RWPE2 (cell line): ENCODE measurements at places on chromosomes 5 and 9.

DNA sequence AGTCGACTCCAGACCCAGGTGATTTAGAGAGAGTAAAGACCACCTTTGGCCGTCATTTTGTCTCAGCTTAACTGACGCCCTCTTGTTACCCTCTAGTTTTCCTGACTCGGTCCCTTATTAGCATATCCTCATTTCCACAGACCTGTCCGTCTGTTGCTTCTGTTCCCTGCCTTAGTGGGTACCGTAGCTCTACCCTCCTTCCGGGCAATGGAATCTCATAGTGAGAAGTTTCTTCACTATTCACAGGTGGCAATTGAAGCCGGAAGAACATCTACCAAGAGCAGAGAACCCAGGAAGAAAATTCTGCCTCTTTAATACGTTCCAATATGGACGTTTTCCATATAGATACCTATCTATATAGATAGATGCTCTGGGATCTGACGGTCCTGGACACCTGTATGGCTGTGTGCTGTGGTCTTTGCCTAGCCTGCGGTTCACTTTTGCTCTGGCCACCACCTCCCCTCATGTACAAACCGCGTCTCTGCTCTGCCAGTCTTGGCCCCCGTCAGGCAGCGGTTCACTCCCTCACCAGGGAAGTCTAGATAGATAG, 652 bp upstream of the TMEM161B start:
- H3K27me3 ChIP-seq: no peaks in the 10 kb centered on the region
- DNase-seq: no peak
- H3K27ac ChIP-seq: peak overlapping the region; percentile 47
- H3K36me3 ChIP-seq: peaks cover 43% of the 10 kb centered on the region

GRCh38 chr9:19138084-19138483, 10.8 kb upstream of the PLIN2 start:
- no peak overlapping the region for H3K27ac ChIP-seq
- H3K4me1 ChIP-seq: no peaks in the 10 kb centered on the region
- H3K36me3 ChIP-seq: no peaks in the 10 kb centered on the region
- H3K27me3 ChIP-seq: no peaks in the 10 kb centered on the region
- no peak overlapping the region for H3K4me3 ChIP-seq

DNA sequence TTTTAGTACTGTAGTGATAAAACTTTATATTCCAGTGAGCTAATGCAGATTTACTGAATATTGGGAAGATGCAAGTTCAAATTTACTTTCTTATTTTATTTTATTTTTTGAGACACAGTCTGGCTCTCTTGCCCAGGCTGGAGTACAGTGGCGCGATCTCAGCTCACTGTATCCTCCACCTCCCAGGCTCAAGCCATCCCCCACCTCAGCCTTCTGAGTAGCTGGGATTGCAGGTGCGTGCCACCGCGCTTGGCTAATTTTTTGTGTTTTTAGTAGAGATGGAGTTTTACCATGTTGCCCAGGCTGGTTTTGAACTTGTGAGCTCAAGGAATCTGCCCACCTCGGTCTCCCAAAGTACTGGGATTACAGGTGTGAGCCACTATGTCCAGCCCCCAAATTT, 9.9 kb downstream of the PHAX start:
- H3K36me3 ChIP-seq: peaks cover 93% of the 10 kb centered on the region
- H3K4me3 ChIP-seq: no peak overlapping the region
- H3K27ac ChIP-seq: no peak overlapping the region

DNA sequence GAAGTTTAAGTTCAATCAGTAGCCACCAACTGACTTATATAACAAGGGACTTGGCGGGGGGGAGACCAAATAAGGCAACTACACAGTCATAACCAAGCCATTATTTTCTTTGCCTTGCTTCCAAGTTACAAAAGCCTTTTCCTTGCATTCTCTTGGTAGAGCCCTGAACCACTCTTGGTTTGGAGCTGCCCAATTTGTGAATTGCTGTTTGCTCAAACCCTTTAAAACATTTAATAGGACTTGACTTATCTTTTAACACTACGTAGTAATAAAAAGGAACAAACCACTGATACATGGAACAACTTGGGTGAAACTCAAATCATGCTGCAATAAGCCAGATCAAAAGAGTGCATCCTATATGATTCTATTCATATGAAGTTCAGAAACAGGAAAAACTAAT, 31.7 kb upstream of the MSH3 start:
- H3K4me3 ChIP-seq: no peak overlapping the region
- no peaks in the 10 kb centered on the region for H3K27me3 ChIP-seq
- 0 out of 2 replicates have a peak, but pooled peaks cover 2% of the 10 kb centered on the region for H3K36me3 ChIP-seq

GRCh38 chr5:154520861-154521453, 42.9 kb upstream of the HAND1 start:
- peaks cover 5% of the 10 kb centered on the region for H3K4me1 ChIP-seq
- H3K36me3 ChIP-seq: no peaks in the 10 kb centered on the region
- no peaks in the 10 kb centered on the region for H3K27me3 ChIP-seq
- H3K27ac ChIP-seq: no peak overlapping the region
- DNase-seq: no peak
- H3K4me3 ChIP-seq: no peak overlapping the region

DNA sequence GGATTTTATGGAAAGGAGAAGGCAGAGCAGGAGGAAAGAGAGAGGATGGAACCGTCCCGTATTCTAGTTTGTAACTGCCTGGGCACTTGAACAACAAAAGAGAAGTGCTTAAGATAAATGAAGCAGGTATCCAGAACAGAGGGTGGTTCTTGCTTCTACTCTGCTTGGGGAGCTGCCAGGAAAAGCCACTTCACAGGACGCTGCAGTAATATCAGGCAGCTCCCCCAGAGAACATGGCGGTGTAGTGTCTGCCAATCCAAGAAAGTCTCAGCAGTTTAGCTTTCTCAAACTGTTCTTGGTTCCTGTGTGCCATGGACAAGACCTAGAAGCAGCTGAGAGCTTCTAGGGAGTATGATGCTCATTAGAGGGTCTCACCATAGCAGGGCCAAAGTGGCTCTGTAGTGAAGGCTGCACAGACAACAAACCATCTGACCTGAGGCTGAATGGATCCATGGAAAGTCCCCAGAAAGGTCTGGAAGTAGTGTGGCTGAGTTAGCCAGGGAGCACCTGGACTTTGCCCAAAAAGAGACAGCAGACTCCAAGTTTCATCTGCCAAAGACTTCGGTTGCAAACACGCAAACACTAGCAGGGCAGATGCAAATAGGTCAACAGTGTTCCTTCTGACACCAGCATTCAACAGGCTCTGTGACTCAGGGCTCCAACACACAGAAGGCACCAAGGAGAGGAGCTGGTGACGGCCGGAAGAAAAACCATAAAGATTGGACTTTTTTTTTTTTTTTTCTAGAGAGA, 72.2 kb upstream of the TNFSF8 start:
- no peaks in the 10 kb centered on the region for H3K4me1 ChIP-seq
- no peak overlapping the region for H3K4me3 ChIP-seq
- H3K27ac ChIP-seq: no peak overlapping the region
- H3K27me3 ChIP-seq: no peaks in the 10 kb centered on the region
- DNase-seq: no peak

DNA sequence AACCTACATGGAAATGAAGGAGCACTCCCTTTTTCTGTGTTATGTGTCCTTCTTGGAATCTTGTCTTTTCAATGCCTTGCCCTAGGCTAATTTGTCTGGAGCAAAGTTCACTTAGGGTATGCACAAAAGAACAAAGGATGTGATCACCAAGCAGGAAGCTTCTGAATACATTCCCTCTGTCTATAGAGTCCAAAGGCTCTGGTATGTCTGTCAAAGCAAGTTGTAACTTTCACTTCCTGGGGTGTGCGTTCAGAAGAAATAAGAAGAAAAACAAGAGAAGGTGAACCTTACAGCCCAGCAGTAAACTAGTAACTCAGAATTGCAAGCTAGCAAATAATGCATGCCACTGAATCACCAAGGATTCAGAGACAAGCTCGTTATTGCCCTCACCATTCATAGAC, 31.7 kb upstream of the CDH6 start:
- H3K27me3 ChIP-seq: peaks cover 15% of the 10 kb centered on the region
- no peak overlapping the region for H3K4me3 ChIP-seq
- DNase-seq: no peak
- H3K27ac ChIP-seq: no peak overlapping the region
- H3K36me3 ChIP-seq: no peaks in the 10 kb centered on the region

DNA sequence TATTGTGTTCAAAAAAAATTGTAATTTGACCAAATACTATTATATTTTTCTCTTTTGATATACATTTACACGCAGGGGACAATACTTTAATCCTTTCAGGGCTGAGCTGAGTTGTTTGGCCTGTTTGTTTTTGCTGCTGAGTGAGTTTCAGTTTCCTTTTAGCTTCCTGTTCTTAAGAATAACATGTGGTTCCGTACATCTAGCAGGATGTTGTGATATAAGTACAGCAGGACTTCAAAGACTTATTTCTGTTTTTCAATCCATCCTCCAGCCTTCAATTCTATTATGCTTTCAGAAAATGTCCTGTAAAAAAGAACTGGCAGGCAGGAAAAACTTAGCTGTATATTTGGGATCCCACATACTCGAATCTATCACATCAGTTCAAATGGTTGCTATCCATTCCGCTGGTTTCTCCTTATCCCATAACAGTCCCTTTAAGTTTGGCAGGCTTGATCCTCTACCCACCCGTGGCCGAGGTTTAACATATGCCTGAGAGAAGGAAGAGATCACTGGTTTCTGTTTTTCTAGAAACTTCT, 1037.3 kb upstream of the ACO1 start:
- no peak for DNase-seq

DNA sequence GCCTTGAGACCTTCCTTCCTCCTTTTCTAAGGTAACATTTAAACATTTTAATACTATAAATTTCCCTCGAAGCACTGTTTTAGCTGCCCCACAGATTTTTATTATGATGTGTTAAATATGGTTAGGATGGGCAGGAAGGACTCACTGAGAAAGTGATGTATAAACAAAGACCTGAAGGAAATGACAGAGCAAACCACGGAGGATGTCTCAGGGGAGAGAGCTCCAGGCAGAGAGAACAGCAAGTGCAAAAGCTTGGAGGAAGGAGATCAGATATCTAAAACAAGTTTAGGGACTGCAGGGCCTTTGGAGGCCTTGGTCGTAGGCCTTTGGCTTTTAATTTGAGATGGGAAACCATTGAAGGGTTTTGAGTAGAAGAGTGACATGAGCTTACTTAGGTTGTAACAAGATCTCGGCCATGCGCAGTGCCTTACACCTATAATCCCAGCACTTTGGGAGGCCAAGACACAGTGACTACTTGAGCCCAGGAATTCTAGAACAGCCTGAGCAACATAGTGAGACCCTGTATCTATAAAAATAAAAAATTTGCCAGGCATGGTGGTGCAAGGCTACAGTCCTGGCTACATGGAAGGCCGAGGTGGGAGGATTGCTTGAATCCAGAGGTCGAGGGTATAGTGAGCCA, 35.5 kb upstream of the LRRTM2 start:
- no peak for DNase-seq
- H3K4me1 ChIP-seq: peaks cover 2% of the 10 kb centered on the region
- H3K27ac ChIP-seq: no peak overlapping the region

DNA sequence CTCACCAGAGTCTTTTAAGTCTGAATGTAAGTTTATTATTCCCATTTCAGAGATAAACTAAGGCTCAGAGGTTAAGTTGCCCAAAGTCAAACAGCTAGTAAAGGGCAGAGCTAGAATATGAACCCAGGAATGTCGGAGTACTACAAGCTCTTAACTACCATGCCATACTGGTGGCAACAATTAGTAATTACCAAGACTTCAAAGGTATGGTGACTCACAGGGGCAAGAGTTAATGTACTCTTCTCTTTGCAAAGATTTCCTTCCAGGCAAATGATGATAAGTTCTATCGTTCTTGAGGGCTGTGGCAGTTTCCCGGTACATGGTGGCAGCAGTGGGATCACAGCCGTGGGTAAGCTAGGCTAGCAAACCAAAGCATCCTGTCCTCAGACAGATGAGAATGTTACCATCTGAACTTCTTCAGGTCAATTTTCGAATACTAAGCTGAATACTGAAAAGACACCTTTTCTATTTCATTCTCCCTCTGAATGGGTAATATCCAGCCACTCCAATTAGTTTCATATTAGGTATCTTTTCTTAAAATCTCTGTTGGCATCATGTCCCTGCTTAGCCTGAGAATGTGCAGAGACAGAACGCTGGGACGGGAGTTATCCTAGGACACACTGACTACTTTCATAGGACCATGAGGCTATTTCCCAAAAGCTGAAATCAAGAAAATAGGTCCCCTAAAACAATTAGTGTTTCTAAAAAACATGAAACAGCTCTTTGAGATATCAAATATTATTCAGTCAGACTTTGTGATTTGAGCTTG, 117.0 kb upstream of the NR5A1 start:
- no peak for DNase-seq
- no peak overlapping the region for H3K27ac ChIP-seq
- H3K27me3 ChIP-seq: no peaks in the 10 kb centered on the region
- H3K36me3 ChIP-seq: no peaks in the 10 kb centered on the region

- H3K27me3 ChIP-seq: no peaks in the 10 kb centered on the region
- H3K36me3 ChIP-seq: peaks cover 98% of the 10 kb centered on the region
- DNase-seq: no peak
- no peaks in the 10 kb centered on the region for H3K4me1 ChIP-seq
These were observed 105.3 kb downstream of the UBE2R2 start for GRCh38 chr9:33921967-33922895.

- H3K4me3 ChIP-seq: no peak overlapping the region
- H3K36me3 ChIP-seq: no peaks in the 10 kb centered on the region
- peaks cover 8% of the 10 kb centered on the region for H3K27me3 ChIP-seq
- H3K27ac ChIP-seq: no peak overlapping the region
These were observed 528.0 kb upstream of the NMUR2 start for GRCh38 chr5:152933056-152933455.
